Activated CD4-positive, alpha-beta T cell treated with anti-CD3 and anti-CD28 coated beads, Interleukin-2, amount 10 ng/mL, durations not matched to agents 24 days and 14 days (primary cell): ENCODE measurements at places on chromosomes 16 and 17.

GRCh38 chr17:79795795-79796443 lies 958 bp downstream of the CBX8 start:
- peaks cover 27% of the 10 kb centered on the region for H3K4me1 ChIP-seq
- DNase-seq: no peak
- peak overlapping the region; percentile 72 for H3K27ac ChIP-seq
- peak overlapping the region; percentile 85 for H3K4me3 ChIP-seq
- H3K36me3 ChIP-seq: peaks cover 25% of the 10 kb centered on the region
- H3K27me3 ChIP-seq: peaks cover 38% of the 10 kb centered on the region

- H3K27me3 ChIP-seq: no peaks in the 10 kb centered on the region
- H3K4me1 ChIP-seq: peaks cover 3% of the 10 kb centered on the region
- no peak for DNase-seq
- peaks cover 32% of the 10 kb centered on the region for H3K36me3 ChIP-seq
- H3K4me3 ChIP-seq: no peak overlapping the region
These were observed 18.4 kb downstream of the TUBD1 start for GRCh38 chr17:59874376-59874775.

DNA sequence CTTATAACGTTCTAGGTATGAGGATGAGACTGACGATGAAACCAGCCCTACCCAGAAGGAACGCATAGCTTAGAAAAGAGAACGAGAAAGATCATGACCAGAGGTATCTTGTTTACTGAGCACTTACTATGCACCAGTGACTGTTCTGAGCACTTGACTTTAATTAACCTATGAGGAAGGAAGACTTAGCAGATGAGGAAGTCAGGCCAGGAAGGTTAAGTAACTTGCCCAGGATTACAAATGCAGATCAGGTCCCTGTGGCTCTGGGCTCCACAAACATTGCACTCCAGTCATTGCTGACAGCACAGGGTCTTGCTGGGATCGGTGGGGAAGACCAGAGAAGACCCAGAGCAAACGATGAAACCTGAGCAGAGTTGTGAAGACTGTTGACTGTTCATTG lies 7.1 kb downstream of the KRT13 start:
- H3K36me3 ChIP-seq: no peaks in the 10 kb centered on the region
- H3K4me3 ChIP-seq: no peak overlapping the region
- H3K4me1 ChIP-seq: peaks cover 13% of the 10 kb centered on the region
- peaks cover 3% of the 10 kb centered on the region for H3K27me3 ChIP-seq
- no peak overlapping the region for H3K27ac ChIP-seq
- no peak for DNase-seq

DNA sequence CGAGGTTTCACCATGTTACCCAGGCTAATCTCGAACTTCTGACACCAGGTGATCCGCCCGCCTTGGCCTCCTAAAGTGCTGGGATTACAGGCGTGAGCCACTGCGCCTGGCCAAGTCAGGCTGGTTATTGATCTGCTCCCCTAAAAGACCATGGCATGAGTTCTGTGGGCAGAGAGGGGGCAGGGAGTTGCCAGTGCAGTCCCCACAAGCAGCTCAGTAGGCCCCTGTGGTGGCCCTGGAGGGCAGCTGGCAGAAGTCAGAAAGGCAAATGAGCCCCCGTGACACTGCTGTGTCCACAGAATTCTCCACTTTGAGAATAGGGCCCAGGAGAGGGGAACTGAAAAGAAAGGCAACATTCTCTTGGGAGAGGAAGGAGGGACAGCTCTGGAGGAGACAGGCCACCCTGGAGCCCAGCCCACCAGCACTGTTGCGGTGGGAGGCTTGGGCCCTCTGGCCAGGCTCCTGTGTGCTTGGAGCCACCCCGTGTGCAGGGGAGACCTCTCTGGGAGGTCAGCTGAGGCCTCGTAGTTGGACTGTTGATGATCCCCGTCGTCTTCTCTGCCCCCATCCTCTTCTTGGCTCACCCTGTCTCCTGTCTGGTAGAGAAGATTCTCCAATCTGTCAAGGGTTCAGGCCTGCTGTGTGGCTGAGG lies 2.1 kb upstream of the AMDHD2 start:
- H3K4me1 ChIP-seq: peaks cover 42% of the 10 kb centered on the region
- no peaks in the 10 kb centered on the region for H3K27me3 ChIP-seq
- peaks cover 24% of the 10 kb centered on the region for H3K36me3 ChIP-seq
- H3K4me3 ChIP-seq: no peak overlapping the region
- peak overlapping the region; percentile 53 for H3K27ac ChIP-seq

DNA sequence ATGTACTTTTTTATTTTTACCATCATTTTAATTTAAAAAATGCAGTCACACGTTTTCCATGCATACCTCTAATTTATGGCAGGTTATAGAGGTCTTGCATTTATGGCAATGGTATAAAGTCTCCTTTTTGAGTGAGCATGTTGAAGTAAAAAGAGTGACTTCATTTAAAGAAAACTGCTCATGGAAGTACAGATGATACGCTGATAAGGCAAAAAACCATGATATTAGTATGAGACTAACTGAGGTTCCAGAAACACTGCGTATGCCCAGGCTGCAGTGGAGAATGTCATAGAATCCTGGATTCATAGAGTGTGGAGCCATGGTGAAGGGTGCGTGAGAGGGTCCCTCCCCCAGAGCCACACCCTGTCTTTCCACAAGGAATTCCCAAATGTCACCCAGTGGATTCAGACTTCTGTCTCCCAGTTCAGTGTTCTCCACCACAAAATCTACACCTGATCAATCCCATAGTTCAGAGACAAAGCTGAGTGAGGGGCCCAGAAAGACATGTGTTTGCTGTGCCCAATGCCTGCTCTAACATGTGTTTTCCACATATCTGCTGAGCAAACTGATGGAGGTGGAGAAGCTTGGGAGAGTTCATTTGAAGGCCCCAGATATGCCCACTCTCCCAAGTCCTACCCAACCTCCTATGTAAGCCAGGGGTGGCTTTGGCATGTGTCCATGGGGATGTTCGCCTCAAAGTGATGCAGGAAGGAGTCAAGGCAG lies 69.4 kb downstream of the SLC6A2 start:
- H3K4me1 ChIP-seq: no peaks in the 10 kb centered on the region
- H3K27me3 ChIP-seq: peaks cover 14% of the 10 kb centered on the region
- no peak overlapping the region for H3K4me3 ChIP-seq
- no peaks in the 10 kb centered on the region for H3K36me3 ChIP-seq
- no peak overlapping the region for H3K27ac ChIP-seq
- DNase-seq: no peak

GRCh38 chr16:17414916-17415315 lies 55.8 kb downstream of the XYLT1 start:
- peak overlapping the region; percentile 69 for H3K4me3 ChIP-seq
- peaks cover 24% of the 10 kb centered on the region for H3K36me3 ChIP-seq
- H3K27ac ChIP-seq: peak overlapping the region; percentile 90
- no peak for DNase-seq

DNA sequence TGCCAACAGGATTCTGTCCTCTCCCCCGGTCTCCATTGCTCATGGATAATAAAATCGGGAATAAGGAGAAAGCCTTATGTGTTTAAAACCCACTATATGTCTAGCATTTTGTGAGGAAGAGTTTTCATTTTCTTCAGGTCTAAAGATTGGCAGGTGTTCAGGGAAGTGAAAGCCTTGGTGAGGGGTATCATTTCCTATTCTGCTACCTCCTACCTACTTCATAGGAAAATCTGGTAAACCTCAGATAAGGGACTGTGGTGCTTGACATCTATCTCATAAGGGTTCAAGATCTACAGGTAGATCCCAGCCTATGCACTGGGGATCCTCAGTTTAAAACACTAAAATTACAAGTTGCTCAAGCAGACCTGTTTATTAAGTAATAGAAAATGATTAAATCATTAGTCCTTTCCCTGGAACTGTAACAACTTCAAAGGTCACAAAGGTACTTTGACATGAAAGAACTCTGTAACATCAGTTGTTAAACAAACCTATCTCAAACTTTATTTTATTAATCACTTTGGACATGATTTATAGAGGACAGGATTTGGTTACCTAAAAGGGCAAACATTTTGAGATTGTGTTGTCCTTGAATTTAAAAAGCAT lies 6.5 kb downstream of the MOSMO start:
- peaks cover 2% of the 10 kb centered on the region for H3K27me3 ChIP-seq
- H3K4me1 ChIP-seq: peaks cover 30% of the 10 kb centered on the region
- H3K27ac ChIP-seq: no peak overlapping the region
- no peak for DNase-seq
- no peak overlapping the region for H3K4me3 ChIP-seq

GRCh38 chr16:3115561-3115960 lies 3.2 kb downstream of the ZNF205 start:
- H3K36me3 ChIP-seq: no peaks in the 10 kb centered on the region
- no peak overlapping the region for H3K27ac ChIP-seq
- H3K27me3 ChIP-seq: peaks cover 12% of the 10 kb centered on the region
- H3K4me3 ChIP-seq: no peak overlapping the region
- no peak for DNase-seq

DNA sequence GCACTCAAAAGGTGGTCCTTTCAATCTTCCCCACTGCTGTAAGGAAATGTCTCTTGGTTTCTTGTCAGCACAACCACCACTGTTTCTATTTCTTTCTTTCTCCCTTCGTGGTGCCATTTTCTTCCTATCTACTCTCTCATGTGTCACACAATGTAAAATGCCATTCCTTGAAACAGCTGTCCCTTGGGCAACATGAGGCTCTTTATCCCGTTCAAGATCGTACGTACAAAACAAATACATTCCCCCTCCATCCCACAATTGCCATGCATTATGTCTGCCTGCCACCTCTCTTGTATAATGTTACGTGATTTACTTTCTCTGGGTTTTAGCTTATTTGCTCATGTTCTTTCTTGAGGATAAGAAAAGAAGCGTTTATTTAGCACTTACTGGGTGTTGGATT lies 410.6 kb downstream of the HS3ST4 start:
- no peaks in the 10 kb centered on the region for H3K36me3 ChIP-seq
- H3K4me3 ChIP-seq: no peak overlapping the region
- no peaks in the 10 kb centered on the region for H3K27me3 ChIP-seq
- no peaks in the 10 kb centered on the region for H3K4me1 ChIP-seq

DNA sequence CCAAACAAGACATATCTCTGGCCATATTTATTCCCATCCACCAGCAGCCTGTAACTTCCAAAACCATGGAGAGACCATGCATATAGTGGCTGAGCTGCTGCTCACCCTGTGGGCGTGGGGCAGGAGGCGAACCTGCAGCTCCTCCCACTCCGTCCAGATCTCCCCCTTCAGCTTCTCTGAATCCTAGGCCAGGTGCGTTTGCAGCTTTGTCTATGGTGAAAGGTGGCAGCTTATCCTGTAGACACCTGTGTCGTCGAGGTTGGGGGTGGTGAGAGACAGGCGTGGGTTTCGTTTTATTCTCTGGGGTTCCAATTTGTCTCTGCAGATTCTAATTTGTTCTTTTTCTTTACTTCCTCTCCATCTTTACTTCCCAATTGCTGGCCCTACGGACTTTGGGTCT lies 9.7 kb upstream of the ANKS4B start:
- peaks cover 45% of the 10 kb centered on the region for H3K27me3 ChIP-seq
- peaks cover 4% of the 10 kb centered on the region for H3K4me1 ChIP-seq
- no peaks in the 10 kb centered on the region for H3K36me3 ChIP-seq
- DNase-seq: no peak
- no peak overlapping the region for H3K27ac ChIP-seq
- H3K4me3 ChIP-seq: no peak overlapping the region

DNA sequence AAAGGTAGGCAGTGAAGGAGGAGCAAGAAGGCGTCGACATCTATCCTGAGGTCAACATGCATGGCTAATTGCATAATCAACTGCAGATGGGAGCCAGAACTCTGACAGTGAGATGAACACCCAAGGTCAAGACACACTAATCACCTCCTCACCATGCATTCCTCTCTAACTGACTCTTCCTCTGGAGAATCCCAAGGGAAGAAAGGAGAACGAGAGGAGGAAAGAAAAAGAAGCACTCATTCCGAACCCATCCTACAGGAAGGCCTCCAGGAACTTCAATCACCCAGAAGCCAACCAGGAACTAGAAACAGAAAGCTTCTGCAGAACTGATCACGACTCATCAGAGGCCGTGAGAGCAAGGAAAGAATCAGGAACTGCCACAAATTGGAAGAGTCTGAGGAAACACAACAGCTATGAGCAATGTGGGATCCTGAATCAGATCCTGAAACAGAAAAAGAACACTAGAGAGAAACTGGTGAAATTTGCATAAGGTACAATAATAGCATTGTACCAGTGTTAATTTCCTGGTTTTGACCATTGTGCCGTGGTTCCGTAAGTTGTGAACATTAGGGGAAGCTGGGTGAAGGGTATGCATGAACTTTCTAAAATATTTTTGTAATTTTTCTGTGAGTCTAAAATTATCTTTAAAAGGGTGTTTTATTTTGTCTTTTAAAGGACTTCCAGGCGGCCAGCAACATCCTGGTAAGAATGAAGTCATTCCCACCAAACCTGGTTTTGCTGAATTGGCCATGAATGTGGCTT lies 10.0 kb upstream of the BEAN1 start:
- H3K36me3 ChIP-seq: peaks cover 4% of the 10 kb centered on the region
- no peak overlapping the region for H3K27ac ChIP-seq
- DNase-seq: no peak
- H3K4me3 ChIP-seq: no peak overlapping the region
- H3K4me1 ChIP-seq: peaks cover 19% of the 10 kb centered on the region

DNA sequence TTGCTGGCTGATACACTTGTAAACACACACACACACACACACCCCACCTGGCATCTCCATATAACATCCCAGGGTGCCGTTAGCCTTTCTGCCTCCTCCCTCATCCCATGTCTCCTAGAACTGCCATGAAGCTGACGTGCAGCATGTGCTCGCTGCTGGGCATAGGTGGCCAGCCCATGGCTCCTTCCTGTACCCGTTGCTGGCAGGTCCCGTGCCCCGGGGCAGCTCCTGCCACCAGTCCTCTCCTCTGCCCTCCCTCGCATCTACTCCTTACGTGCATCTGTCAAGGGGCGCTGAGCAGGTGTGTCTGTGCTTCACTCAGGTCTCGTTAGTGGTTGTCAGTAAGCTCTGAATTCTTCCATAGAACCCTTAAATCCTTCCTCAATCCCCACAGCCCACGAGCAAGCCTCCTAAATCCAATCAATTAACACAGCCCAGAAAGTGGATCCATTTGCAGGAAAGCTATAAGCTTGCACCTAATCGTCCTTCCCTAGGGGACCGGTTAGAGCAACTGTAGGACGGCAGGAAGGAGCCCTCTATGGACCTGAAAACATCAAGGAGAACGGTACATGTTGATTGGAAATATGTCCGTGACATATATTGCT lies 218.1 kb upstream of the FOXF1 start:
- H3K27ac ChIP-seq: no peak overlapping the region
- no peaks in the 10 kb centered on the region for H3K4me1 ChIP-seq

- peaks cover 18% of the 10 kb centered on the region for H3K36me3 ChIP-seq
- no peak overlapping the region for H3K4me3 ChIP-seq
- peak overlapping the region; percentile 21 for H3K27ac ChIP-seq
- no peaks in the 10 kb centered on the region for H3K27me3 ChIP-seq
These were observed 56.6 kb downstream of the TENT4B start for GRCh38 chr16:50209546-50210265.
